ENCODE measurements at places on chromosomes 6 and 20.

DNA sequence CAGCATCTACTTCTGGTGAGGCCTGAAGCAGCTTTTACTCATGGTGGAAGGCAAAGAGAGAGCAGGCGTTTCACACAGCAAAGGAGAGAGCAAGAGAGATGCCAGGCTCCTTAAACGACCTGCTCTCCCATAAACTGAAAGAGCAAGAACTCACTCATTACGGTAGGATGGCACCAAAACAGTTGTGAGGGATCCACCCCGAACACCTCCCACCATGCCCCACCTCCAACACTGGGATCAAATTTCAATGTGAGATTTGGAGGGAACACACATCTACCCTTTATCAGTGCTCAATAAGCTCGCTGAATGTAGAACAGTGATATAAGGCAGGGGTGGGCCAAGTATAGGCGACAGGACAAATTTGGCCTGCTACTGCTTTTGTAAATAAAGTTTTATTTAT lies 244.6 kb downstream of the ESR1 start:
- DNase-seq: no peak

GRCh38 chr20:32370897-32371296 lies 12.8 kb downstream of the ASXL1 start:
- no peak for DNase-seq

DNA sequence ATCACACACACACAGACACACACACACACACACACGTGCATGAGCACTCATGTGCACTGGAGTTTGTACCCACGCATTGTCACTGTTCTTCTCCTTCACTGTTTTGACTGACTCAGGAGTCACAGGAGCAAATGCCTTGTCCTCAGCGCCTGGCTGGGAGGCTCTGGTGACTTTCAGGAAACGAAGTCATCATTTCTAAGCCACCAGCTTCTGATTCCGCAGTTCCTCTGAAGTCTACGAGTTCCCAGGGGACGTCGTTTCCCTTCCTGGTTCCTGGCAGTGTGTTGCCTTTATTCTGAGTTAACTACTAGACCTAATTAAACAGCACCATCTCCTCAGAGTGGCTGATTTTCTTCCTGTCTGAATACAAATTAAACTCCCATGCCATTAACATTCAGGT lies 82.2 kb upstream of the PMEPA1 start:
- DNase-seq: no peak

GRCh38 chr6:50831186-50831585 lies 12.5 kb downstream of the TFAP2B start:
- DNase-seq: no peak

DNA sequence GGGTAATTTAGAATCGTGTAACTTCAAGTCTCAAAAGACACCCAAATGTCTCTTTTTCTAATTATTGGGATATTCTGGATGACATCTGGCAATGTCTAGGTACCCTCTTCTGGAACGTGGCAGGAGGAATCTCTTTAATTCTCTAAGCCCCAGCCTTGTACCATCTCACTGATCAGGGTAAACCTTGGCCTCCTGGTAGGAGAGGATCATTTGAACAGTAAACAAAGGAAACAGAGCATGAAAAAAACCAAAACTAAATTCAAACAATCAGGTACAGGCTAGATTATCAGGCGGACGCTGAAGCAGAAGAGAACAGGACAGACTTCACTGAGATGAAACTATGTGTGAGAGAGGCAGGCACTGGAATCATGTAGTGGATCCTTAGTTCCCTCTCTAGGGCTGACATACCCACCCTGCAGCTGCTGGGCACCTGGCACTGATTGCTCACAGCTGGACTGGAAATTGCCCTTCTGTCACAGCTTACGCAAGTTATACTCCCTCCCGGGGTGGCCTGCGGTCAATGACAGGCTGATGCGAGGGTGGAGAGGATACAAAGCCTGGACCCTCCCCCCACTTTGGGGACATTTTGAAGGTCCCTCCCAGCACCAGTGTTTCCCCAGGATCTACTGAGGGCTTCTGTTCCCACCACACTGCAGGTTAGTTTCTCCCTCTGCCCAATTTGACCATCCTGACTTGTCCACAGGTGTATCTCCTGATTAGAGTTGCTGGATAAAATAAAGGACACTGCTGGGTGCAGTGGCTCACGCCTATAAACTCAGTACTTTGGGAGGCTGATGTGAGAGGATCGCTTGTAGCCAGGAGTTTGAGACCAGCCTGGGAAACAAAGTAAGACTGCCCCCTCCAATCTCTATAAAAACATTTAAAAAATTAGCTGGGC lies 20.6 kb upstream of the ZBTB24 start:
- DNase-seq: no peak
